ENCODE measurements at places on chromosomes 1 and 21. TPM values are rescaled to one million over a fixed set of nuclear protein-coding genes. Genes with fewer than 3 reads are reported as not detected.

- no peak for DNase-seq
Measured at GRCh38 chr1:212967801-212968200, 17.5 kb downstream of the VASH2 start.

- DNase-seq, result no peak
Measured at GRCh38 chr21:28548291-28548690, 444.4 kb downstream of the LTN1 start.

GRCh38 chr1:157085421-157085820 is 14.2 kb downstream of the ETV3L start:
- DNase-seq, result no peak

DNA sequence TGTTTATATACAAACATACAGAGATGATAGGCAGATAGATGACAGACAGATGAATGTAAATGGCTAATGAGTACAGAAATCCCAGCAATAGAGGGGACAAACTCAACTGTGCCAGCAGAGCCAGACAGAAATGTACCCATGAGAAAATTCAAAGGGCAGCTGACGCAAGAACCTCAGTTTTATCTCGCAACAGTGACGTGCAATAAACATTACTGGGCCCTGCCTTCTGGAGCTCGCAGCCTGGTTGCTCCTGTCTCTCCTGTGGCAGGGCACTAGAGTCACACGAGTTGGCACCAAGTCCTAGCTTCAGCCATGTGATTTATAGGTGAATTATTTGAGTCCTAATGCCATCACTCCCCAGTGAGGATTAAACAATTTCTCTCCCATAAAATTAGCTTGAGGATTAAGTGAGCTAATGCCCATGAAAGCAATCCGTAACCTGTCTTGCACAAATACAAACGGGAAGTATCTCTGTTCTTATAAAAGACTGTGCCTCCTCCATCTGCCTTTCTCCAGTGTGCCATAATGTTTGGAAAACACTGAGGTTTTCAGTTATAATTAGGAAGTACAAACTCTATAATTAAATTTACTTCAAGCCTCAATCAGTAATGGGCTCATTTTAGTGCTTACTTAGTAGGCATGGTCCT is 50.7 kb downstream of the VAV3 start:
- no peak for DNase-seq

DNA sequence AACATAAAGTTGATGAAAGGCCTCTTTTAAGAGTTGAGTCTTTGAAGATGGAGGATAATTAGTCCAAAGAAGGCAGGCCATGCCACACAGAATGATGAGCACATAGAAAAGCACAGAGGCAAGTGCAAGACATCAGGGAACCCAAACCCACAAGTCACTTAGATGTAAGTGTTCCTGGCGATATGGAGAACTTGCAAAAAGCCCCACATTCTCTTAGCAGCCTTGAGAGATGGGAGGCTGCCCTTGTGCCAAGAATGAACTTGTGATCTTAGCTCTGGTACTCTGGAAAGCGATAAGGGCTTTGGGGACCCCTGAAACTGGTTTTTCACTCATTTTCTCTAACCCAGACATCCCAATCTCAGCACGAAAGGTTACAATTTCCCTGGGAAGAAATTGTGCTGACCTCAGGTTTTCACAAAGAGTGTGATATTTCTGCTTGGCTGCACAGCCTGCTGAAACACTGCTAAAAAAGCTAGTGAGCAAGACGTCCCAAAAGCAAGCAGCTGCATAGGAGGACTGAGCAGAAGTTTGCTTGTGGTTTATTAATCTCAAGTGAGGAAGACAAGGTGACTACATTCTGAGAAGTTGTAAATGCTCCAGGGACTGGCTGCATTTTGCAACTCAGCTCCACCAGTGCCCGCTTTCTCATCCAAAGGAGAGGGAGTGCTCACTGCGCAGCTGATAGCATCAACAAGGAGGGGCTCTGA is 496.9 kb upstream of the CAMK1G start:
- DNase-seq, result no peak

DNA sequence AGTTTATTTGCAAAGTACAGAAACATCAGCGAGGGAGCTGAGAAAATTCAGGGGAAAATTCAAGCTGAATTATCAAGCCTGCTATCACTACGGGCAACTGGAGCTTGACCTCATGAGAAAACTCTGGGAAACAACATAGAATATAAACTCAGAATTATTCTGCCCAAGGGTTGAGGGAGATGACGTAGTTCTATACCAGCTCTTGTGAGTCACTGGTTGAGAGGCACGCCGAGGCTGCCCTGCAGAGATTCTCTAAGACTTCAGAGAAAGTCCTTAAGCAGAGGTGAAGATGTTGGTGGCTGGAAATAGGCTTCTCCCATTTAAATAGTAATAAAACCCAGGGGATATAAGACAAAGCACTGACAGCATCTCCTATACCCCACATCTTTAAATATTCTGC is 12.3 kb downstream of the SYDE2 start:
- DNase-seq, result no peak

- DNase-seq, result no peak
Measured at GRCh38 chr1:98949166-98949565, 55.5 kb downstream of the PLPPR5 start.

DNA sequence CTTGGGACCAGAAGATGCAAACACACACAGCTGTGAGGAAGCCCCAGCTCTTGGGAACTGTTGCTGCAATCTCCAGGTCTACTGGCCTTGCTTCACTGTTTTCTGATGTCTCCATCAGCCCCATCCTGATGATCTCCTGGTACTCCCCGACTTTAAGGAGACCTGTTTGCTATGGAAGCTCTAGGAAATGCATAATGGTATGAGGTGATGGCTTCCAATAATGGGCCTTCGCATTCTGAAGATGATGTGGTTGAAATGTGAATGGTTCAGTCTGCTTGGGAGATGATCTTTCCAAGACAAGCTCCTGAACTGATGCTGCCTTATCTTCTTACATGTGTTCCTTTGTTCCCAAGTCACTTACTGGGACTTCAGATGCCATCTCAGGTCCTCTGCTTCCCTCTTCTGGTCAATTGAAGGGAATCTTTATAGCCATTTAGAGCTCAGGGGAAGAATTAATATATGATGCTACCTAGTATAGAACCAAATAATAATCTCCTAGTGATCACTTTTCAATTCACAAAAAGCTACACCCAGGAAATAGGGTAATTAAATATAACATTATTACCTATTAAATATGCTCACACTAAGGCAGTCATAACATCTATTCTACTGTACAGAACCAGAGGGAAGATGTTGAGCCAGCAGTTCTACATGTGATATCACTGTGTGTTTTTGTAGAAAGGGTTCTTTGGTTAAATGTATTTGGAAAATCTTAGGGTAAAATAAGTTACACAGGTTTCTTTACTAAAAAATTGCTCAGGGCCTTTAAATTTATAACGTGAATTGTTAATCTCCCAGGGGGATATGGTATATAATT is 73.9 kb upstream of the VTCN1 start:
- DNase-seq, result peak; percentile 47

DNA sequence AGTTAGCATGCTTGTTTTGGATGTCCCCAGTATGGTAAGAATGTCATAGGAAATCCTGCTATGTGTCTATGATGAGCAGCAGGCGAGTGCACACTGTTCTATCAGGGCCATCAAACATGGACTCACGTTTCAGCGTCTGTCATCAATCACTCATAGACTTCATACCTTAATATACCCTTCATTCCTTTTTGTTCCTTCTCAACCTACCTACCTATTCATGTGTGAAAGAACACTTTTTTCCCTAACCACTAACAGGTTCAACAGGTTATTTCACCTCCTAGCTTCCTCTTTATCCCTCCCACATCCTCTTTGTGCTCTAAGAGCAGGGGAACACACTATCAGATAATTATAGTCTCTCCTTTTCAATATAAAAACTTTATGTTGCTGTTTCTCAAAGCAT is 300.6 kb downstream of the TM2D1 start:
- DNase-seq, result no peak

DNA sequence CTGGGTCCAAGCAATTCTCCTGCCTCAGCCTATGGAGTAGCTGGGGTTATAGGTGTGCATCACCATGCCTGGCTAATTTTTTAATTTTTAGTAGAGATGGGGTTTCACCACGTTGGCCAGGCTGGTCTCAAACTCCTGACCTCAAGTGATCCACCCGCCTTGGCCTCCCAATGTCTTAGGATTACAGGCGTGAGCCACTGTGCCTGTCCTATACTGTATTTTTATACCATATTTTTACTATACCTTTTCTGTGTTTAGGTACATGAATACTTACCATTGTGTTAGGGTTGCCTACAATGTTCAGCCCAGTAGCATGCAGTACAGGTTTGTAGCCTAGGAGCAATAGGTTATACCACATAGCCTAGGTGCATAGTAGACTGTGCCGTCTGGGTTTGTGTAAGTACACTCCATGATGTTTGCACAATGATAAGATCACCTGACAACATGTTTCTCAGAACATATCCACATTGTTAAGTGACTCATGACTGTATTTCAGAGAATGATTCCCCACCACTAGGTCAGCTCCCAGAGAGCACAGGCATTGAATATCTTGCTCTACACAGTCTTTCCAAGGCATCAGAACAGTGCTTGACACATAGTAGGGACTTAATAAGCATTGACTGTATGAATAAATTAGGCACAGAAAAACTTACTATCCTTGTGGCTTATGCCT is 6.0 kb upstream of the CITED4 start:
- no peak for DNase-seq

DNA sequence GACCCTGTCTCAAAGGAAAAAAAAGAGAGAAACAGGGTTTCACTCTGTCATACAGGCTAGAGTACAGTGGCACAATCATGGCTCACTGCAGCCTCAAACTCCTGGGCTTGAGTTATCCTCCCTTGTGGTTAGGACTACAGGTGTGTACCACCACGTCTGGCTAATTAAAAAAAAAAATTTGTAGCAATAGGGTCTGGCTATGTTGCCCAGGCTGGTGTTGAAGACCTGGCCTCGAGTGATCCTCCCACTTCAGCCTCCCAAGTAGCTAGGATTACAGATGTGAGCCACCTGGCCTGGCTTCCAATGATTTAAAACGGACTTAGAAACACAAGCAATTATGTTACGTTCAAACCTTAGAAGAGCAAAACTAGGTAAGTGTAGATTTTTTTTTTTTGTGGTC is 22.1 kb downstream of the GOLPH3L start:
- no peak for DNase-seq

Gene CELA2B
- polyA plus RNA-seq, result not detected

DNA sequence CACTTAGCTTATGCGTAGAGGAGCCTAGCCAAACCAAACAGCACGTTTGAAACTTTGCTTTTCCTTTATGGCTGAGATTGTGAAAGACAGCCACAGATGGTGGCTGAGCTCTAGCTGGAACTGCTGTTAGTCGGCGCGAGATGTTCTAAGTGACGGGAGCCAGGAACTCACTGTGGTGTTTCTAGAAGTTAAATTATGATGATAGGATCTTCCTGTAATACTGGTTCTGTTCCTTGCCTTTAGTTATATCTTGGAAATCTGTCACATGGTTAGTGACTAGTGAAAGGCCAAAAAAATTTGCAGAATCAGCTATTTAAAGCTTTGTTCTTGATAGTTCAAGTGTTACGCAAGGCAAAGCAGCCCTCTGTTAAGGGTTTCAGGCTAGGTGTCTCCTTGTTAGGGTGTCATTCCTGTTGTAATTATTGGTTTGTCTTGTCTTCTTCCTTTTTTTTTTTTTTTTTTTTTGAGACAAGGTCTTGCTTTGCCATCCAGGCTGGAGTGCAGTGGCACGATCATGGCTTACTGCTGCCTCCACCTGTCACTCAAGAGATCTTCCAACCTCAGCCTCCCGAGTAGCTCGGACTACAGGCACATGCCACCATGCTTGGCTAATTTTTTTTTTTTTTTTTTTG is 22.6 kb downstream of the AK4 start:
- no peak for DNase-seq

GRCh38 chr1:116737020-116737854 is 17.0 kb upstream of the CD2 start:
- peak; percentile 13 for DNase-seq

Gene SIM2
- 18.3 TPM for polyA plus RNA-seq

GRCh38 chr1:1153874-1154273 is 19.8 kb upstream of the TTLL10 start:
- no peak for DNase-seq

- DNase-seq, result no peak
Measured at GRCh38 chr1:222877854-222878253, 63.0 kb downstream of the DISP1 start.

DNA sequence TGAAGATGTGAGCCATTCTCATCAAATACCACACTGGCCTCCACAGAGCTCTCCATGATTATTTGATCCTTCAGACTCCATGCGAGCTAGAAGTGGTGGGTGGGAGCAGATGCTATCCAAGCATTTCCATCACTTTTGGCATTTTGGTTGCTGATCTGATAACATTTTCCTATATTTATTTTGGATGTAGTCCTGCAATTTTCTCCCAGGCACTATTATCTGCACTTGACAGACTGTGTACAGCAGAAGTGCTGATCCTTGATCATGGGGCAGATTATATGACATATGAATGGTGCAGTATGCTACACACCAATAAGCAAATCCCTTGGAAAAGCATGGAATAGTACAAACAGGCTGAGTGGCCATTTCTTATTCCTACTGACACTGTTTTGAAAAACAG is 167.6 kb upstream of the LRRC7 start:
- DNase-seq, result no peak

DNA sequence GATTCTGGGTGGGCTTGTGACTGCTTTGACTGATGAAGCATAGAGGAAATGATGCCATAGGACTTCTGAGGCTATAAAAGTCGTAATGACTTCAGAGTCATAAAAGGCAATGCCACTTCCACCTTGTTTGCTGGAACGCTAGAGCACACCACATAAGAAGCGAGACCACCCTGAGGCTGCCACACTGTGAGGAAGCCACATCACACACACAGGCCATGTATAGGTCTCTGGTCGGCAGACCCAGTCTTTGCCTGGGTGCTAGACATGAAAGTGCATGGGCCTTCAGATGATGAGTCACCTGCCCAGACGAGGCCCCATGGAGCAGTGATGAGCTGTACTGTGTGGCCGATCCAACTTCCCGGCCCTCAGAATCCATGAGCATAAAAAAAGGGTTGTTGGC is 14.2 kb upstream of the KANK4 start:
- DNase-seq, result no peak

Gene TCHHL1
- not detected for polyA plus RNA-seq

GRCh38 chr1:167926486-167926997 is 9.9 kb upstream of the DCAF6 start:
- DNase-seq, result no peak

DNA sequence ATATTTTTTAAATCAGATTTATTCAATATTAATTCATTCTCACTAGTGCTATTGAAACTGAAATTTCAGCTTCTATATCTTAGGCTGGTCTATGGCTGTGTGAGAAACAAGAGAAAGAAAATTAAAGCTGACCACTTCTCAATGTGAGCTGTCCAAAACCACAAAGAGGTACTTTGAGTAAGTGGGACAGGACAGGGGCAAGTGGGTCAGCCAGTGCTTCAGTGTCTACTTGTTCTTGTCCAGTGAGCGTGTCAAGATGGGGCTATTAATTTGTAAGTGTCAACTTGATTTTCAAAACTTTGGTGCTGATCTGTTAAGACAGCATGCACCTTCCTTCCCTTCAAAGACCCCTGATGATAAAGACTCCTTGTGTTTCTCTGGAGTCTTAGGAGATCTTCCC is 533.9 kb downstream of the PLPP3 start:
- DNase-seq, result no peak

Gene ILDR2
- polyA plus RNA-seq, result 15.8 TPM

GRCh38 chr21:46081022-46081861 is 16.7 kb upstream of the COL6A2 start:
- DNase-seq, result no peak

Measured in left renal cortex interstitium (tissue), 4 donors.